ENCODE measurements at places on chromosomes 7 and 10.

- peak; percentile 9 for DNase-seq
Observed at GRCh38 chr10:100518761-100519241, 860 bp downstream of the SEC31B start.

DNA sequence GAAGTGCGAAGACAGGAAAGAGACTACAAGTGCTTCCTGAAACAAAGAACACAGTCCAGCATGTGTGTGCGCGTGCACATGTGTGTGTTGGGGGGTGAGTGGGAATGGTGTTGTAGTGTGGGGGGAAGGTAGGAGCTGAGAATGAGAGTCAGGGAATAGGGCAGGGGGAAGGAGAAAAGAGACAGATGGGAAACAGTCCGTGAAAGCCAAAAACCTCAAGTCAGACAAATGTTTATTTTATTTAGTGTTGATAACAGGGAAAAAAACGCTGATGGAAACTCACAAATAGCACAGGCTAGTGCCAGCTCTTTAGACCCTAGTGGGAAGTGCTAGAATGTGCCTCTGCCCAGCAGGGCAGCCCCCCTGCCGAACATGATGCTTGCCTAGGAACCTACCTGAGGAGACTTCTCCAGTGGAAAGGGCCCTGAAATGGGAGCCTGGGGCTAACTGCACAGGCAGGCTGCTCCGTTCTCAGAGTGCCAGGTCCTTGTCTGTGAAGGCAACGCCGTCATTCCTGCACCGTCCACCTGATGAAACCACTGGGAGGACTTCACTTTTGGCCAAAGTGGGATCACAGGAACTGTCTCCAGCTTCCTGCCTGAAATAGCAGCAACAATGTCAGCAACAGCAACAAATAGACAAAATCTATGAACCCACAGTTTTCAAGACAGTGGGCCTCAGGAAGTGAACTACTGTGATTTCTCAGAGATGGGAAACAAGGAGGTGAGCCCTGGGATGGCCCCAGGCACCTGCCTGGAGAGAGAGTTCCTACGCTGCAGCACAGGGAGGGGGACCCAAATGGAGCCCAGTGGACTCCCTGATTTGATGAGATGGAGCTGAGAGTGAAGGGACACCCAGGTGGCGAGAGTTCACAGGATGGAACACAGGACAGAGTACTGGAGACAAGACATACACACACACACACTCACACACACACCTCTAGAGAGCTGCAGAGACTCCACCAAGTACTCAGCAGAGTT lies 379.7 kb downstream of the RPS24 start:
- DNase-seq = peak; percentile 25

- DNase-seq = no peak
Observed at GRCh38 chr10:132158122-132158741, 28.5 kb upstream of the DPYSL4 start.

GRCh38 chr10:29537799-29538198 lies 97.0 kb downstream of the SVIL start:
- no peak for DNase-seq

- no peak for DNase-seq
Observed at GRCh38 chr10:118101501-118101900, 54.8 kb upstream of the RAB11FIP2 start.

DNA sequence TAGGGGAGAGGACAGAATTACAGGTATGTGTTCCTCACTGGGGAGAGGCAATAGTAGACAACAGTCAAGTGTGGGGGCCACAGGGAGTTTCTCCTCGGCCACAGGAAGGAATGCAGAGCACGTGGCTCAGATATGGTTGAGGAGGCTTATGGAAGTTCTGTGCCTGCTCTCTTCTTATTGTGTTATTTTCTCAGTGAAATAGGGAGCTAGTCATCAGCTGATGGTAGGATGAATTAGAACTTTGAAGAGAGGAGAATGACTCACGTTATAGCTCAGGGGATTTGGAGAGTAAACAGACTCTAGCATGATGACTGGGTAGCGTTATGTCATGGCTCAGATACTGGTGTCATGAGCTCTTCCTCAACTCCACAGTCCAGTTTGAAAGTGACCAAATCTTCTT lies 308.3 kb upstream of the IGFBP3 start:
- DNase-seq = no peak

- no peak for DNase-seq
Observed at GRCh38 chr10:51052163-51052562, 22.1 kb upstream of the PRKG1 start.

DNA sequence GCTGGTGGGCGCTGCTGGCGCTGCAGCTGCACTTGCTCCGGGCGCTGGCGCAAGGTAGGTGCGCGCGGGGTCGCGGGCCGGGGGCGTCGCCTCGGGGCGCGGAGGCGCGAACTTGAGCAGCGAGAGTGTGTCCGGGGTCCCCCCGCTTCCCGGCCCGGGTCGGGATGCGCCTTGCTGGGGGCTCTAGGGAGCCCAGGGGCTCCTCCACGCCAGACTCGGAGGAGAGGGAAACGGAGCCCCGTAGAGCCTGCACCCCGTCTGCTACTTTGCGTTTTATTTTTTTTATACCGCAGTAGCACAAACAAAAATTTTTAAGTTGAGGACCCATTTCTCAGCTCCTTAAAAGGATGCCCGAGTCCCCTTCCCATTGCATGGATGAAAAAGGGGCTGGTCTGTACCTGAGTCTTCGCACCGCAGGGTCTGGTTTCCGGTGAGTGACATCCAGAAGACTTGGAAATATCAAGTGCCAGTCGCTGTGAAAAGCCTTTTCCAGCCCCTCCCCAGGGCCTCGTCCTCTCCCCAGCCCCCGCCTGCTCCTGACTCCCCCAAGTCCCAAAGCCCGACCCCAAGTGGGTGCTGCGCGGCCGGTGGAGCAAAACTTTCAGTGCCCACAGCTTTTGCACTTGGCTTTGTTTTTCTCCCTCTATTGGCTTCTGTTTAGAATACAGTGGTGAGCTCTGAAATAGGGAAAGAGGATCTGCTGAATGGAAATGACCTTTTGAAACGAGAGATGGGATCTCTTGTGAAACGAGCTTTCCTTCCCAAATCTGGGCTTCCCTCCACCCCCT lies 973 bp downstream of the SDK1 start:
- DNase-seq = peak; percentile 28

- no peak for DNase-seq
Observed at GRCh38 chr7:105773030-105773460, 103.4 kb downstream of the ATXN7L1 start.

DNA sequence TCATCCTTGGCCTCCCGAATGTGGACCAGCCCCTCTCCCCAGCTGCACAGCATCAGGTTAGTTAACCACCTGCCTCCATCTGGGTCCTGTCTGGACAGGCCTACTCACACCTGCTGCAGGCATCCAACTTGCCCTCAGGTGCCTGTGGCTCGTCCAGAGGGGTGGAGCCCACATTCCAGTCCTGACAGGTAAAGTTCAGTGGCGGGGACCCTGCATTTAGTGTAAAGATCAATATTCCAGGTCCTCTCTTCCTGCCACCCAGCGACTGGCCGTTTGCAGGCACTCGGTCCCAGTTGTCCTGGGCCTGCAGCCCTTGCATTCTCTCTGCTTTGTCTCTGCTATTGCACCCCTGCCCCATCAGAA lies 15.0 kb downstream of the HTRA1 start:
- DNase-seq = no peak

DNA sequence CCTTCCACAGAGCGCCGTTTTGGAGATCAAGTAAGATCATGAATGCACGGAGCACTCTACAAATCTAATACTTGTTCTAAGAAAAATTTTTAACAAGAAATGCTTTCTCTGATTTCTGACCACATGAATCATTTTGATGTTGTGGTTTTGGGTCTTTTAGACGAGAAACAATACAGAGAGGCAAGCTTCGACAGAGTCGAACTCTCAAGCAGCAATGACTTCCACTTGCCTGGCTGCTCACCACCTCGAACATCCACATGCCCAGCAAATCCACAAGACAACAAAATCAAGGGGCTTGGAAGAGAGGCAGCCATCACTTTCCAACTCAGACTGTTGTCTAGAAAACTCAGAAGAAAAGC lies 69.4 kb upstream of the GSDME start:
- no peak for DNase-seq

- DNase-seq = no peak
Observed at GRCh38 chr10:17768496-17768895, 16.5 kb downstream of the TMEM236 start.

- no peak for DNase-seq
Observed at GRCh38 chr7:118473271-118473670, 248.8 kb downstream of the ANKRD7 start.

GRCh38 chr10:5259952-5260578 lies 63.4 kb downstream of the AKR1C4 start:
- DNase-seq = no peak

GRCh38 chr10:117860823-117861222 lies 185.9 kb downstream of the RAB11FIP2 start:
- no peak for DNase-seq

DNA sequence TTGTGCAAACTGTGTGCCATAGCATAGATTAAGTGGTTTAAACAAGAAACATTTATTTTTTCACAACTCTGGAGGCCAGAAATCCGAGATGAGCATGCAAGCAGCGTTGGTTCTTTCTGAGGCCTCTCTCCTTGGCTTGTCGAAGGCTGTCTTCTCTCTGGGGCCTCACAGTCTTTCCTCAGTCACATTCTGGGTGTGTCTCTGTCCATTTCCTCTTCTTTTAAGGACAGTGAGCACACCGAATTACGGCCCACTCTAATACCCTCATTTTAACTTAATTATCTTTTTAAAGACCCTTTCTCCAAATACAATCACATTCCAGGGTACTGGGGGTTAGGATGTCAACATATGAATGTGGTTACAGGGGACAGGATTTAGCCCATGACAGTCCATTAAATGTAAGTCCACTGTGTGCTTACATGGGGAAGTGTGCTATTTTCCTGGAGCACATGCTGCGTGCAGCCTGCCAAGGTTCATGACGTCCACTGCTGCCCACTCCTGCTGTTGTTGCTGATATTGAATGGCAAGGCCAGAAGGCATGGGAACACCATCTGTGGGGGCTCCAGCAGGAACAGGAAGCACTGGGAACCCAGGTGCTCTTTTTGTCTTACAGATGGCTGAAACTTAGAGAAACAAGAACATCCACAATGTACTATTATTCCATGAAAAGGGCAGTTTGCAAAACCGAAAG lies 365.5 kb downstream of the GALNT17 start:
- DNase-seq = no peak

- no peak for DNase-seq
Observed at GRCh38 chr10:1597370-1598146, 139.8 kb downstream of the ADARB2 start.

DNA sequence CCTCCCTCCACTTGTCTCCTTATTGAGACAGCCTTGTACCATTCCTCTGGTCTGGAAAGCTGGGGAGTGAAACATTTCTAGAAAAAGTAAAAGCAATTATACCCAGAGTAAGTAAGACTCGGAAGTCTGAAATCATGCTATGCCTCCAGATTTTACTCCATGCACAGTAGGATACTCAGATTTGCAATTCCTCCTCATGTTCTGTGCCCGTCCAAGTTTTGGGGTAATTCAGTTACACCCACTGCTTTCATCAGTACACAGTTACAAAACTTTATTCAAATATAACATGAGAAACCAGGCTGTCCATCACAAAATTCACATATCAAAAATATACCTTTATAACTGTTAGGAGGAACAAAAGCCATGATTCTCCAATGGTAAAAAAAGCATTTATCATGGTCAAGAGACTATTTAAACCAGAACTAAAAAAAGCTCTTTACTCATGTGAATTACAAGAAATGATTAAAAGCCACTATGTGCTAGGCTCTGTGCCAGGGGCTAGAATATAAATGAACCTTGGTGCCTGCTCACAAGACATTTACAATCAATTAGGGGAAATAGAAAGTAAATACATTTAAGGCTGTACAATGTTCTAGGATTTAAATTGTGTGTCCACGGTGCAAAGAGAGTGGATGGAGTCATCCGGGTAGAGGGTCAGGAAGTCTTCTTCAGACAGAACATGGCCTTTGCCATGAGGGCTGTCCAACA lies 320.2 kb downstream of the ELMO1 start:
- DNase-seq = no peak

GRCh38 chr7:73644688-73645286 lies 20.5 kb upstream of the MLXIPL start:
- DNase-seq = no peak

GRCh38 chr10:79063071-79063491 lies 5.7 kb upstream of the ZMIZ1 start:
- no peak for DNase-seq

GRCh38 chr7:142338633-142339501 lies 81.0 kb upstream of the PRSS58 start:
- DNase-seq = no peak

- DNase-seq = no peak
Observed at GRCh38 chr10:17202999-17203398, 1.5 kb upstream of the TRDMT1 start.

DNA sequence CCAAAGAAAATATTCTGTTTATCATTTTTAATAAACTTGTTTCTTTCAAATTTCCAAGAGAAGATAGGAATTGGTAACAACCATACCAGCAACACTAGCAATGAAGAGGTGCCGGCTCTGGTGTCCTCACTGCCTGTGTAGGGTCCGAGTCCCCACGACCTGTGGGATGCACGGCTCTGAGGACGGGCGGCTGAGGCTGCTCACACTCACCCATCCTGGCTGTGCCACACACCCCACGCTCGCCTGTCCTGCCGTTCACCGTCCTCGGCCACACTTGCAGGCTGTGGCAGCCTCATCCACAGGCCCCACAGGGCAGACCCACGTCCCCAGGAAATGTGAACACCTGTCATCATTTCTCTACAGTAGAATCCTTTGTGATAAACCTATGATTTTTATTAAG lies 48.2 kb upstream of the DPYSL4 start:
- DNase-seq = no peak

DNA sequence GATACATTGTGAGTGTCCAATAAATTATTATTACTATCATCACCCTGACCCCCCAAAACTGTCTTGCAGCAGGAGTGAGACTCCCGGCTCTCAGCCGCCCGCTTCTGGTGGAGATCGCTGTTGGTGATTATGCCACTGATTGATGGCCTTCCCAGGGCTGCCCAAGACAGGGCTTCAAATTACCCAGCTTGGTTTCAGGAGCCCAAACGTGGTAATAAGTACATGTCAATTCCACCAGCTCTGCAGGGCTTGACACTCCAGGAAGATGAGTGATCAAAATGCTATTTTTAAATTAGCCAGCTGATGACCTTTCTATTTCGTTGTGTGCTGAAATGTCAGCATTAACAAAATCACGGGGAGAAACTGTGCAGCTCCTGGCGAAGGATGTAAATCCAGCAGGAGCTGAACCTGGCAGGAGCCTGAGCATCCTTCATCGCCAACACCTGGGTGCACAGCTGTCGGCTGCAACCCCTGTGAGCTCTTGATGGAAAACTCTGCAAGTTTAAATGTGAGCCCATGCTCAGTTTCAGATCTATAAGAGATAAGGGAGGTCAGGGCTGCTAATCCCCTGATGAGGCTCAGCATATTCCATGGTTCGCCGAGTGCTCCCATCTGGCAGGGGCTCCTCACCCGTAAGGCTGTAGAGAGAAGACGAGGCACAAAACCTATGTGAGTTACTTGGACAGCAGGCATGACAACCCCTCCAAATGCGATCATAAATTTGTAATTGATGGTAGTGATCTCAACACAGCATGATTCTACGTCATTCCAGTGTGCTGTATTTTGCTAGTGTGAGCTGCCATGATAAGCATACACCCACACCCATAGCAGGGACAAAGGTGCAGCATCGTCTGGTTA lies 446.3 kb downstream of the TCERG1L start:
- DNase-seq = no peak

All from C1 segment of cervical spinal cord (tissue), 14 donors.